ENCODE measurements at places on chromosomes 5 and 9.

GRCh38 chr9:102740578-102740977 is 254.6 kb upstream of the CYLC2 start:
- no peak for DNase-seq

GRCh38 chr5:125536582-125536981 is 790.1 kb upstream of the ZNF608 start:
- DNase-seq: no peak

GRCh38 chr9:35001803-35002502 is 12.4 kb downstream of the DNAJB5 start:
- no peak for DNase-seq

- no peak for DNase-seq
These were observed 1.7 kb downstream of the SLIT3 start for GRCh38 chr5:169299191-169299662.

- DNase-seq: no peak
These were observed 66.1 kb downstream of the CFAP90 start for GRCh38 chr5:7784683-7785380.

GRCh38 chr5:94017579-94017978 is 276.2 kb upstream of the POU5F2 start:
- DNase-seq: no peak

GRCh38 chr5:95993266-95993665 is 31.6 kb upstream of the ELL2 start:
- DNase-seq: no peak

DNA sequence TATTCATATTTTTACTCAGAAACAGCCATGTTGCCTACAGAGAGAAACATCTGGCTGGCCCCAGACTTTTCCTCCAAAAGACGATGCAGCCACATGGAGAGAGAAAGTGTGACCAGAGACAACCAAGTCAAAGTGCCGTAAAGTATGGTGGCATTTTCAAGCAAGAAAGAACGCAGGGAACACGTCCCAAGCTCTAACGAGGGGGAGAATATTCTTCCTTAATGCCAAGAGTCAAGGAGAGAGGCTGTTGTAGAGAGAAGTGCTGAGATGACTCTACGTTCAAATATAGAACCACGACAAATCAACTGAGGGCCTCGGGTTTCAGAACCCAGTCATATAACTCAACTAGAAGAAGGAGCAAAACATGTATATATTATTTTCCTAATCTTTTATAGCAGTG is 55.9 kb downstream of the FNBP1 start:
- no peak for DNase-seq

DNA sequence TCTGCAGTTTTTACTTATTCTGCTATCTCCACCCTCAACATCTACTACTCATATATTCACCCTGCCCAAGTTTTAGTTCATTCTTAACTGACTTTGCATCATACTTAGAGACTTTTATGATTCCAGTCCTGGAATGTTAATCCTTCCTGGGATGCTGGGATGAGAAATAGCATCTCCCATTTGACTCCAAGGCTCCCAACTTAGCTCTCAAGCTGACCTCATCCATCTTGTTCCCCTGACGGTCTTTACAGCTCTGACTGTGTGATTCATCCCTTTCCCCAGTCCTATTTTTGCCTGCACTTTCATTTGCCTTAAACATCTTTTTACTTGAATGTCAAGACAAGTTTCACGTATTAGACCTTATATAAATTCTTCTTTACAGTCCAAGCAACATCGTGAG is 297.8 kb downstream of the EPB41L4A start:
- no peak for DNase-seq

- DNase-seq: no peak
These were observed 169.1 kb upstream of the PIK3R1 start for GRCh38 chr5:68046445-68046844.

DNA sequence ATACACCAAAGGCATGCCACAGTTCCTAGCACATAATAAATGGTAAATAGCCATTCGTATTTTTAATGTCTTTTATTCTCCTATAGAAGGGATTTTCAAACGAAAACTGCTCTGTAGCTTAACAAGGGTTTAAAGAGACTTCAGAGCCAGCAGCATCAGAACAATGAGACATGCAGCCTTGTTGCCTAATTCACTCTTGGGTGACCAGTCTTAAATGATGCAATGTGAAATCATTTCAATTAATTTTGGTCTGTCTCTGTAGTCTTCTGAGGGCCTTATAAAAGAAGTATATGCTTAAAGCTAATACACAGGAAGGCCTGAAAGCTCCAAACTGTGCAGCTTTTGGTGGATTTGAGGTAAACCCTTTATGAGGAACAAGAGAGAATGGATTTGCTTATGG is 888.8 kb upstream of the WWC1 start:
- no peak for DNase-seq

- no peak for DNase-seq
These were observed 1.7 kb downstream of the GRIN3A start for GRCh38 chr9:101736717-101737116.

DNA sequence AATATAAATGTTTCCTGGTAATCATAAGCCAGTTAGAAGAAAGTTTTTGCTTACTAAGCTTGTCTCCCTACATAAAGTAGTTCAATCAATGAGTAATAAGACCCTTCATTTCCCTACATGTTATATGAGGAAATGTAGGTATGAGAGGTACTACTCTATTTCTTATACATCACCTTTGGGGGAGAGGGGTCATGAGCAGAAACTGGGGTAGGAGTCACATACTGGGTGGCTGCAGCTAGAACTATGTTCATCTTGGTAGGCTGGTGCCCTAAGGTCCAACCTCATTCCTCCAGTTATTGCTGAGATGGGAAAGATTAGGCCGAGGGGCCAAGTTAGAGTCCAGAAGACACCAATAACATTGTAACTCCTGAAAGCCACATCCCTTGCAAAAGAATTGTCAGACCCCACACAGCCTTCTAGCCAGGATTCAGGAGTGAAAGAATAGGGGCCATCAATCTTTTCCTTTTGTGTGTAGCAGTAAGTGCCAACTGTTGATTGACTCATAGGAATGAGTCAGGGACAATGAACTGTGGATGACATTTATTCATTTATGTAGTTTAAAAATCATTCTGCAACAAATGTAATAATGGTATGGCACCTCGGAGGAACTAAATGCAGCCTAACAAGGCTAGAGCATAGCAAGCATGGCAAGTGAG is 21.6 kb upstream of the SREK1 start:
- no peak for DNase-seq

DNA sequence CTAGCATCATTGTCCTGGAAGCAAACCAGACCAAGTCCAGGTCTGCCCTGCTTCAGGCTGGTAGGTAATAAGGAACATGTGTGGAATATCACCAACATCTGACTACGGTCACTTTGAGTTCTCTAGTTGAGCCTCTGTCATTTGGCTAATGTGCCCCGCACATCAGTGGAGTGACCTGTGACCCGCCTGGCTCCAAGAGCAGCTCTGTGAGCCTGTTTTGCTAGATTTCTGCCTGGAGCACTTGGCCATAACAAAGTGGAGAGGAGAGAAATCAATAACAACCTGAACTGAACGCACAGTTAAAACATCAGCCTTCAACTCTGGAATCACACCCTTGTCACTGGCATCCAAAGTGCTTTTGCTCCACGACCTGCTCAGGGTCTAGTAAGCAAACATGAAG is 115.7 kb downstream of the PPP2R2B start:
- no peak for DNase-seq

DNA sequence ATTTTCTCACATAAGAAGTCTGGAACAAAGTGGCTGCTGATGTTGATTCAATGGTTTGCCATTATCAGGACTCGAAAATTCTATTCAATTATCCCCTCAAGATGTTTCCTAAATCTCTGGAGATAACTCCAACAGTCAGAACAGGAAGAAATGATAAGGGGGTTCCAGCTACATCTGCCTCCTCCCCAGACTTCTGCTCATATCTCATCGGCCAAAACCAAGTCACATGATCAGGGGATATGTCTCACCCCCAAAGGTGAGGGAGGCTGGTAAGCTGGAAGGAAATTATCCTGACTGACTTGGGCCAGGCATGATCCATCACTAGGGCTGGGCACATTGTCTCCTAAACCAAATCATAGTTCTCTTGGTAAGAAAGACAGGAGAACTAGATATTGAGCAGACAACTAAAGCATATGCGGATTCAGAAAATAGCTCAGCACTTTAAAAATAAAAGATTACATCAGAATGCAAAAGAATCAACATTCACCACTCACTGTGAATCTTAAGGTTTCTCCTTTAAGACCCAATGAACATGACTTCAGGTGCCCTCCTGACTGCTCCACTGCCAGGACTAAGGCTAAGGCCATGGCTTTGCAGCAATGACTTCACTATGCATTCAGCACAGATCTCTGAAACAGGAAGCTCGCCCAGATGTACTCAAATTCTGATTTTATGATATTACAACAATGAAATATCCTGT is 306.3 kb downstream of the ENC1 start:
- no peak for DNase-seq

Data from cortex of kidney (tissue), 1 donor.